ENCODE measurements at places on chromosomes 1 and 21. TPM values are rescaled to one million over a fixed set of nuclear protein-coding genes. Genes with fewer than 3 reads are reported as not detected.

DNA sequence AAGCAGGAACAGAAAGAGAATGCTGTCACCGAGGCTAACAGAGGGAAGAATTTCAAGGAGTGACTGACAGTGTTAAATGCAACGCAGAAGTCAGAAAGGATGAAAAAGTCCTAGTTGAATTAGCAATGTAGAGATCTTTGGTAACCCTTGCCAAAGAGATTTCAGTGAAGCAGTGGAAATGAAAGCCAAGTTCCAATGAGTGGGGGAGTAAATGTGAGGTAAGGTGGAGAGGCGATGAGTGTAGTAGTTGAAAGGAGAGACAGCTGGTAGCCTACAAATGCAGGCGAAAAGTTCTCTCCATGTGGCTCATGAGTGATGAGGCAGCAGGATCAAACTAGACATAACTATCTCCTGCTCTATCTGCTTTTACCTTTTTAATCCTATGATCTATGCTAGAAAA, 74.6 kb upstream of the IPO9 start:
- no peak for DNase-seq

GRCh38 chr1:80624682-80625081, 1176.1 kb upstream of the ADGRL2 start:
- DNase-seq = no peak

- peak; percentile 88 for DNase-seq
Measured at GRCh38 chr1:26363549-26364448, 8.8 kb downstream of the ZNF683 start.

DNA sequence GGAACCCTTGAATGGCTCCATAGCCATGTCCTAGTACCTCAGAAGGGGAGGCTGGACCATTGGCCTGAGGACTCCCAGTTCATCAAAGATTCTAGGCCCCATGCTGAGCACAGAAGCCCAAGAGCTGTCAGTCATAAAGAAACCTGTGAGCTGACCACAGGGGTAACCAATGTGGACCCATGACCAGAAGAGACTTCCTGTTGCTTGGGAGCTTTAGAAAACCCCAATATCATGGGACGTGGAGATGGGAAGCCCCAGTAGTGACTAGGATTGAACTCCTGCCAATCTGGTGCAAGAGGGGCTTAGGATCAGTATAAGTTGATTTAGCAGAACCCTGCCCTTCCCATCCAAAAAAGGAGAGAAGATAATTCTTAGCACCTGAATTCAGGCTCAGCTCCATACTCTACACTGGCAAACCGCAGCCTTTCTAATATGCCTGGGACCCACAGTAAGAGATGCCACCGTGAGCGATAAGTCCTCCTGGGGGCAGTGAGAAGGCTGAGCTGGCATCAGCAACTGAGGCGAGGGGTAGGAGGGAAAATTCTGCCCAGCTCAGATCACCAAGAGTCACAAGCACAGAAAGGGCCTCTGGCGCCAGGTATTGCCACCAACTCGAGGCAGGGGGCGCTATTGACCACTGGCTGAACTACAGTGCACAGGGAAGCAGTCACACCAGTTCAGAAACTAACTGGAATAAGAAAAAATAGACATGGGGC, 108.9 kb downstream of the CAPN8 start:
- no peak for DNase-seq

- no peak for DNase-seq
Measured at GRCh38 chr1:165456861-165457260, 11.9 kb upstream of the RXRG start.

NGF gene
- total RNA-seq = 5.6 TPM

- no peak for DNase-seq
Measured at GRCh38 chr1:206136241-206136640, 19.1 kb upstream of the AVPR1B start.

- no peak for DNase-seq
Measured at GRCh38 chr1:152191260-152191659, 32.2 kb upstream of the RPTN start.

- DNase-seq = no peak
Measured at GRCh38 chr1:204192589-204193352, 3.5 kb downstream of the KISS1 start.

DNA sequence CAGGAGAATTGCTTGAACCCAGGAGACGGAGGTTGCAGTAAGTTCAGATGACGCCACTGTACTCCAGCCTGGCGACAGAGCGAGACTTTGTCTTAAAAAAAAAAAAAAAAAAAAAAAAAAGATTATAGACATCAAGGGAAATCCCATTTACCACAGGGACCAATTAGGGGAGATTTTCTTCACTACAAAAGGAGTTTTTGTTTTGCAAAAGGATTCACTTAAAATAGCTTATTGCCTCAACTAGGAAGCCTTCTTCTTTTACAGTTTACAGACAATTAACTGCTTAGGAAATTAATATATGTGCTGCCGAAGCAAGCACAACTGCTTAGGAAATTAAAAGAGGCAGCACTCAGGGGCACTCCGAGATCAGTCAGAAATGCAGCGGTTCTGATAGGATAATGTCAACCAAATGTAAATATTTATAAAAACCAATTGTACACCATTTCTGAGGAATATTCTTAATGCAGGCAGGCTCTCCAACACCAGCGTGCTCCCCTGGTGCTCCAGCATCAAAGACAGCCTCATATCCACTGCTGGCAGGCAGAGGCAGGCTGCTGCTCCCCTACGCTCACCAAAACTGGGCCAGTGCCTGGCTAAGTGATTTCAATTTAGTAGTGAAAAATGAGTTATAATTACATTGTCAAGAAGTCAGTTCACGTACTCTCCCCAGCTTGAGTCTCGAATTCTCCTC, 107.9 kb upstream of the RAB4A start:
- no peak for DNase-seq

- no peak for DNase-seq
Measured at GRCh38 chr1:224068458-224069072, 45.3 kb upstream of the FBXO28 start.

DNA sequence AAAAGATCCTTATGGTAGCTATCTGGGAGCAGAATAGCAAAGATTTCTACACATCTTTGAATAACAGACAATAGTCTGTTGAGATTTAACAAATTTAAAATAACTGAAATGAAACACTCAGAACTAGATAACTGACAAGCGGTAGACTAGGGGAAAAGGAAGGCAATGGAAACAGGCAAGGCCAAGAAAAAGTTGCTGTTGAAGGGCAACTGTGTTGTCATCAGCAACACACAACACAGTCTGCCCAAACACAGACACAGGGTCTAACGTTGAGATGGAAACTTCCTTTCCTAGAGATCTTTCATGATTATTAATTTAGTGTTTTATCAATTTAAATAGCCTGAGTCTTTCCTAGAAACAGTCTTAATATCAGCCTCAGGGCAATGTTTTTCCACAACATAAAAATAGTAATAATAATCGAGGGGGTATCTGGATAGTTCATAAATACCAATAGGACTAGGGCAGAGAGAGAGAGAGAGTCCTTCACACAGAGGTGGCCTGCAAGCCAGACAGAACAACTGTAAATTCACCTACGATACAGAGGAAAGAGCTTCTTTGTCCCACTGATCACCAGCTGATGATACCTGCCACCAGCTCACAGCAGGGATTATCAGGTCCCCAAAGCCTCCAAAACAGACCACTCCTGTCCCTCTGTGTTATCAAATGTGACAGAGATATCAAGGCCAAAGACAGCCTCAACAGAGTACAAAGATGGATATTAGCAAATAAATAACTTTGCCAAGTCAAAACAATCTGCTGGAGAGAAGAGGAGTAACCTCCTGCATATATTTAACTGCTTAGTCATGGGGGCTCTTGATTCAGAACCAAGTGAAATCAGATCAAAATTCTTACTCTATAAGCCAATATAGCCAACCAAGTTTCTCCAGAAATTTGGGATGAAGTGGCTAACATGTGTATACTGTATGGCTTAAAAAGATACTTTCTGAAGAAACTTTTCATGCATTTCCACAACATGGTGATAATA, 245.3 kb downstream of the SLC45A1 start:
- DNase-seq = no peak

GRCh38 chr1:72283307-72284083, 1.2 kb upstream of the NEGR1 start:
- DNase-seq = peak; percentile 89

TMEM82 gene
- total RNA-seq = not detected

DNA sequence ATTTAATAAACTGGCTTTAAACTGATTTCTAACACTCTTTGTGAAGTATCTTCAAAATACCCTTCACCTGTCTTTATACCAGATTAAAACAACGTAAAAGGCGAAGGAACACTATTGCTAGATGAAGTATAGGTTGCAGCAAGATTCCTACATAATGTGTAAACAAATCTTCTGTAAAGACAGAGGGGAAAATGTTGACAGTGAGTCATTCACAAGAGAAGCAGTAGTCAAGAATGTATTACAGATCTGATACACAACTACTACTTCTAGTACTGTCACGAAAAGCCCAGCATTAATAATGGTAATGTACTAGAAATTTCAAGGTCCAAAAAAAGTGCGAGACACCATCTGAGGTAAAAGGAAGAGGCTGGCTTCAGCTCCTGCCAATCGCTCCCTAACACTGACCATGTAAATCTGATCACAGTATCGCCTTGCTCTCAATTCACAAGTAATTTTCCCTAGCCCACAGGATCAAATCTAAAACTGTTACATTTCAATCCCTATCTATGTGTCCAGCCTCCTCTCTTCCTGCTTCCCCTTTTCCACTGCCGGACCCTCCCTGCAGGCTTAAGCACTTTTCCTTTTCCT, 290.4 kb downstream of the AKT3 start:
- DNase-seq = no peak

All from sciatic nerve (tissue), 2 donors.